ENCODE measurements at places on chromosomes 3 and 15.

GRCh38 chr3:77247061-77247460 lies 207.2 kb downstream of the ROBO2 start:
- no peak for DNase-seq

DNA sequence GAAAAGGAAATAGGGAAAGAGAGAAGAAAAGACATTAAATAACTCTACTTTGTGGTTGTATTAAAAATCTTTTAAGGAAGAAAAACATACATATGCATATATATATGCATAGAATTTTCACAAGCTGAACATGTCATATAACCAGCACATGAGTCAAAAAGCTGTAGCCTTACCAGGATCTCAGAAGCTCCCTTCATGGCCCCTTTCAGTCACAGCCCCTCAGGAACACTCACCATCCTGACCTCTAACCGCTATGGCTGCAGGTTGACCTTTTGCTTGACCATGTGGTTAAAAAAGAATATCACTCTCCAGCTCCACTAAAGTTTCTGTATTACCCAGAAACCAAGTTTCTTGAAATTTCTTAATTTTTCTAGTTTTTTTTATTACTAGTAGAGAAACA lies 103.4 kb downstream of the CHST2 start:
- DNase-seq: no peak

GRCh38 chr15:66165856-66166255 lies 87.7 kb downstream of the MEGF11 start:
- DNase-seq: no peak

DNA sequence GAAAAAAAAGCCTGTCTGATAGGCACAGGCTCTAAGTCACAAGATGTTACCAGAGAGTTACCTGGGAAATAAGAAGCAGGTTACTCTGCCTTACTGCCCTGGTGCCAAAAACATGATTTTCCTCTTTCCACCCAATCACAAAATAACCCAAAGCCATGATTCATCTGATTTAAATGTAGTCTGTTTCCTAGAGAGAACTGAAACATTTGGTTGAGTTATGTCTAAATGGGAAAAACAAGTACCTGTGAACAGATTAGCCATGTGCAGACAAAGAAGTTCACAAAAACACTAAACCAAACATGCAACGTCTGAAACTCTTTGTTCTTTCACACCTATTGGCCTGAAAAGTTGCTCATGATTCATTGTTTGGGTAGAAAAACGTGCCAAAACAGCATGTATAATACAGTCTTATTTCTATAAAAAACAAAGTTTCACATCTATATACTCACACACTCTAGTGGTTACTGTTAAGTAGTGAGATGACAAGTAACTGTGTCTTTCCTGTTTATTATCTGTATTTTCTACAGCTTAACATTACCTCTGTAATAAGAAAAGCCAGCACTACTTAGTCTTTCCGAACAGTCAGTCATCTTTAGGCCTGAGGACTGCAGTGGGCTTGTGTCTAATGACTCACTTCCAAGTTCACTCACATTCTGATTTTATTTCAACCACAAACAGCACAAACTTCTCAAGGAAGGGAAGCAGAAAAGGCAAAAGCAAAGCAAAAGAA lies 30.2 kb downstream of the FAM174B start:
- no peak for DNase-seq

Measured in stimulated activated CD4-positive, alpha-beta T cell treated with anti-CD3 and anti-CD28 coated beads, Interleukin-1b, Interleukin-23, amount 100 ng/mL, for 24 hours (primary cell).